ENCODE measurements at places on chromosomes 1 and 21. TPM values are rescaled to one million over a fixed set of nuclear protein-coding genes. Genes with fewer than 3 reads are reported as not detected.

Gene SPATA1
- total RNA-seq: 3.3 TPM

Gene HTR6
- not detected for total RNA-seq

Gene OPRD1
- not detected for total RNA-seq

Gene TXLNA
- 79.8 TPM for total RNA-seq

Gene ALG14
- total RNA-seq: 5.8 TPM

Gene AGMAT
- 10.3 TPM for total RNA-seq

Gene HES5
- not detected for total RNA-seq

GRCh38 chr1:78587211-78587610, 33.0 kb upstream of the IFI44L start:
- no peak overlapping the region for H3K4me3 ChIP-seq
- no peak for DNase-seq
- H3K27ac ChIP-seq: no peak overlapping the region
- no peaks in the 10 kb centered on the region for H3K4me1 ChIP-seq

DNA sequence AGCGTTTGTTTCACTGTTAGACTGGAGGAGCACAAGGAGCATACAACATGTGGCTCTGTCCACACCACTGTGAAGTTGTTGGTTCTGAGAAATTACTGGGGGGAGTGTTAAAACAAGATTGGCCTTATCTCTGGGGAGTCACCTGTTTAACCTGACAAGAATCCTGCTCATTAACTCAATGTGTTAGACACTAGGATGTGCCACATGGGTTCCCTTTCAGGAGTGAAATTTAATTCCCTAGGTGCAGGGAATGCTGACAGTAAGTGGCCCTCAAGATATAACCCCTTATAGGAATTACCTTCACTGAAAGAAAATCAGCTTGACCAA, 45.8 kb upstream of the WNT2B start:
- H3K36me3 ChIP-seq: no peaks in the 10 kb centered on the region
- DNase-seq: no peak
- peaks cover 33% of the 10 kb centered on the region for H3K27me3 ChIP-seq
- H3K27ac ChIP-seq: no peak overlapping the region

GRCh38 chr1:61432616-61433388, 292.1 kb downstream of the TM2D1 start:
- no peak for DNase-seq
- H3K36me3 ChIP-seq: no peaks in the 10 kb centered on the region

- no peak for DNase-seq
- H3K36me3 ChIP-seq: peaks cover 9% of the 10 kb centered on the region
- peaks cover 59% of the 10 kb centered on the region for H3K4me1 ChIP-seq
- H3K27me3 ChIP-seq: no peaks in the 10 kb centered on the region
- no peak overlapping the region for H3K4me3 ChIP-seq
These were observed 33.5 kb downstream of the ACOT7 start for GRCh38 chr1:6360117-6360496.

GRCh38 chr21:21394064-21394463, 395.9 kb downstream of the NCAM2 start:
- no peak for DNase-seq
- no peak overlapping the region for H3K27ac ChIP-seq
- no peaks in the 10 kb centered on the region for H3K36me3 ChIP-seq
- no peak overlapping the region for H3K4me3 ChIP-seq
- no peaks in the 10 kb centered on the region for H3K27me3 ChIP-seq

DNA sequence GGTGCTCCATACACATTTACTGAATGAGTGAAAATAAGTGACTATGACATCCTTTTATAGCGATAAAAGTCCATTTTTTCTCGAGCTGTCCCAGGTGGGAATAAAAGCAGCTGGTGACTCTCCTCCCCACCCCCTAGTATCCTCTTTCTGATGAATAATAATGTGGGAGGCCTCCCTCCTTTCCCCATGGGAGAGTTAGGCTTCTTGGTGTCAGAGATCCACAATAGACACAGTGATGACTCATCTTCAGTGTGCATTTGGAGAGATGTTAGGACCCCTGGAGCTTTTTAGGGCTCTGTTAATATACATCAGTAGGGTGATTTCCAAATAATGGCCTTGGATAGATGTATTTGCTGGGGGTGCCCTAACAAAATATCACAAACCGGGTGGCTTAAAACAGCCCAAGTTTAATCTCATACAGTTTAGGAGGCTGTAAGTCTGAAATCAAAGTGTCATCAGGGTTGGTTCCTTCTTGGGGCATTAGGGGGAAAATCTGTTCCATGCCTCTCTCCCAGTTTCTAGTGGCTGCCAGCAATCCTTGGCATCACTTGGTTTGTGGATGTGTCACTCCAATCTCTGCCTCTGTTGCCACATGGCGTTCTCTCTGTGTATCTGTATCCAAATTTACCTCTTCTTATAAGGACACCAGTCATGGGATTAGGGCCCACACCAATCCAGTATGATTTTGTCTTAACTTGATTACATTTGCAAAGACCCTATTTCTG, 4.4 kb upstream of the PHC2 start:
- no peak overlapping the region for H3K4me3 ChIP-seq
- H3K4me1 ChIP-seq: peaks cover 3% of the 10 kb centered on the region
- DNase-seq: no peak
- no peaks in the 10 kb centered on the region for H3K36me3 ChIP-seq
- H3K27me3 ChIP-seq: peaks cover 42% of the 10 kb centered on the region

- no peak for DNase-seq
- no peaks in the 10 kb centered on the region for H3K36me3 ChIP-seq
- H3K27ac ChIP-seq: no peak overlapping the region
- no peak overlapping the region for H3K4me3 ChIP-seq
- H3K4me1 ChIP-seq: no peaks in the 10 kb centered on the region
These were observed 15.0 kb downstream of the ZSWIM5 start for GRCh38 chr1:45191418-45191783.

DNA sequence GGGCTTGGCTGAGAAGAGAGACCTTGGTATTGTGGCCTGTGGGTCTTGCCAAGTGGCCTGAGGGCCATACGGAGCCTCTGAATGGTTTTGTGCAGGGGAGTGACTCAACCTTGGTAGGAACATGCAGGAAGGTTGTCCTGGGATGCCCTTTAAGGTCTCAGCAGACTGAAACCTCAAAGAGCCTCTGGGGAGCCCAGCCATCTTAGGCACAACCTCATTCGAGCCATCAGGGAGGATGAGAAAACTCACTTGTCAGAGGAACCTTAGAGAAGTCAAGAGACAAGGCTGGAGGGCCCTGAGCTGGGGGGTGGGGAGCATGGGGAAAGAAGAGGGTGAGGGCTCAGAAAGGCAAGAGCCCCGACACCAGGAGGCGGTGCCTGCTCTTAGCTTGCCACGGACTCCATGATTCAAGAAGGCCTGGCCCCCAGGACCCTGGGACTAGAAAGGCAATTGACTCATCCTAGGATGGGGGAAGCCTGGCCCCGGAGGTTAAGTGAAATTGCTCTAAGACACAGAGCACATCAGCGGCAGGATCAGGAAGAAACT, 13.0 kb downstream of the IFI6 start:
- DNase-seq: peak; percentile 43
- peaks cover 50% of the 10 kb centered on the region for H3K4me1 ChIP-seq

DNA sequence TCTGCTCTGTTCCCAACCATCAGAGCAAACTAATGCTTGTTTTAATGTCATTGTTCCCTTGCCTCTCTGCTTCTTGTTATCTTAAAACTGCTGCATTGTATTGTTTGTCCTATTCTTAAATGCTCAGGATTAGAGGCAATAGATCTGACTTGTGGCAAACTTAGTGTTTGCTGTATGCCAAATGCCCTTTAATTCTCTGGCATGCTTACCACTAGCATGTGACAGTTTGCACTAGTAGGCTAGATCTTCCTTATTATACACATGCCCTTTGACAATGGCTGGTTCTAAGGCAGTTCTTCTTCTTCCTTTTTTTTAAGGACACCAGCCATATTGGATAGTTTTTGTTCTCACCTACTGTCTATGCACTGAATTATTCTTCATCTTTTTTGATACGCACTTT, 30.1 kb downstream of the PALMD start:
- no peaks in the 10 kb centered on the region for H3K36me3 ChIP-seq
- no peak overlapping the region for H3K27ac ChIP-seq

GRCh38 chr1:179228783-179229213, 679 bp downstream of the ABL2 start:
- no peaks in the 10 kb centered on the region for H3K27me3 ChIP-seq
- peak; percentile 33 for DNase-seq
- H3K4me3 ChIP-seq: peak overlapping the region; percentile 87
- H3K27ac ChIP-seq: peak overlapping the region; percentile 62
- H3K4me1 ChIP-seq: peaks cover 20% of the 10 kb centered on the region
- H3K36me3 ChIP-seq: peaks cover 2% of the 10 kb centered on the region

DNA sequence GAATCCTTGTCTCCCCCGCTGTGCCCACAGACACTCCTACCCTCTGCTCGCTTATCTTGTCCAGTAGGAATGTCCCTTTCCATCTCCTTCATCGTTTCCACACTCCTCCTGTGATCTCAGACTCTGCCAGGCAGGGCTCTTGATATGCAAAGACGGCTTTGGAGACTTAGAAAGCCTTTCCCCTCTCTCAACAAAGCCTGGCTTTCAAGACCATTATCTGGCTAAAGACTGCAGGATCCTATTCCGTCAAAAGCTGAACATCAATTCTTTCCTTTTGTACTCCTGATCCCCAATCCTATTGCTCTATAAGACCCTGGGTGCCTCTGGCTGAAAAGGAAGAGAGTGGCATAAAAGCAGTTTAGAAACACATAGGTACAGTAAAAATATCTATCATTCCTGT, 63.9 kb downstream of the SDC3 start:
- no peak for DNase-seq
- H3K36me3 ChIP-seq: no peaks in the 10 kb centered on the region
- H3K4me3 ChIP-seq: no peak overlapping the region
- no peak overlapping the region for H3K27ac ChIP-seq
- H3K4me1 ChIP-seq: no peaks in the 10 kb centered on the region
- H3K27me3 ChIP-seq: peaks cover 67% of the 10 kb centered on the region

DNA sequence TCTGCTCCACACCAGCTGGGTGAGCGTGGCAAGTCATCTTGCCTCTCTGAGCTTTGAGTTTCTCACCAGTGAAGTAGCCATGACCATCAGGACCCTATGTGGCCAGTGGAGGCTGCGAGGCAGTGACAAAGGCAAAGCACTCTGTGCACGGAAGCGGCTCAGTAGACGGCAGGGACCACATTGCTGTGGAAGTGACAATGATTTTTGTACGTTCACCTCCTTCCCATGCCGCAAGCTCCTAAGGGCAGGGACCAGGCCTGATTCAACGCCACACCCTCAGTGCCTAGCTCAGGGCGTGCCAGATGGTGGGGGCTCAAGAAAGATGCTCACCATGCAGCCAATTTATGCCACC, 210.5 kb downstream of the MATN1 start:
- H3K4me1 ChIP-seq: no peaks in the 10 kb centered on the region
- H3K27me3 ChIP-seq: no peaks in the 10 kb centered on the region
- H3K36me3 ChIP-seq: no peaks in the 10 kb centered on the region
- H3K4me3 ChIP-seq: no peak overlapping the region

DNA sequence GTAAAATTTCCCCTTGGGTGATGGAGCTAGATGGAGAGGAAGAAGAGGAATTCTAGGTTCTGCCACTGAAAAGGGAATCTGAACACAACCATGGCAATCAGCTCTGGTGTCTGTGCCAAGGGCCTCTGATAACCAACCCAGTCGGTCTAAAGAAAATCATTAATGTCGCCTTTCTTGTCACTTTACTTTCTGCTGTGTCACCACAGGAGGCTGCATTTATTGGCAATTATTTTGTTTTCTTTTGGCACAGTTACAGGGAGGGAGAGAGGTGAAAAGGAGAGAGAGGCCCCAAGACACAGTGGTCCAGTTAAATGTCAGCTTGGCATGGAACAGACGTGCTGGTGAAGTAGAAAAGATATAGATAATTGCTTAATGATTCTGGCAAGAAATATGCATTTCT, 287.0 kb downstream of the ASTN1 start:
- H3K4me1 ChIP-seq: no peaks in the 10 kb centered on the region
- DNase-seq: no peak
- no peak overlapping the region for H3K4me3 ChIP-seq
- no peak overlapping the region for H3K27ac ChIP-seq

DNA sequence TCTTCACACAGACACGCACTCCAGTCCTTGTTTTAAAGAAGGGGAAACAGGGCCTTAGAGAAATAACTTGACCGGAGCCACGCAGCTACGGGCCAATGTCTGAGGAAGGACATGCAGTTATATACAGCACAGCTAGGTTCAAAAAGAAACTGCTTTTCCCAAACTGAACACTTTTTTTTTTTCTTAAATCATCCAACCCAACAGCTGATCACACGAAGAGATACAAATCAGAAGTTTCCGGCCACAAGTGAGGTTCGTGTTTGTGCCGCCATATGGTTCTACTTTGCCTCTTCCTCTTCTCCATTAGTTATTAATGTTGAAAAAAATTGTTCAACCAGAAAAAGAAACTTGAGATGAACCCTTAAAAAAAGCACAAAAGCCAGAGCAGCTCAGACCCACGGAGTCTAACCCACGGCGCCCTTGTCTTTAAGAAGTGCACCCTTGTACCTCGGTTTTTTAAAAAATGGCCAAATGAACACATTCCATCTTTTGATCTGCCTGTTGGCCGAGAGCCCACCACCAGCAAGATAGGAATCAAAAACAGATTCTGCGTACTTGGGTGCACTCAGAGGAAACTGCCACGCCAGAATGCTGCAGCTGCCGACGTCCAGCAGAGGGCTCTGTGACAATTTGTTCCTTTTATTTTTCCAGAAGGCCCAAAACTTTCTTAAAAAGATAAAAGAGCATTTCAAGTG, 78.9 kb downstream of the SLC66A1 start:
- H3K4me3 ChIP-seq: peak overlapping the region; percentile 79
- DNase-seq: peak; percentile 79
- peak overlapping the region; percentile 95 for H3K27ac ChIP-seq
- peaks cover 7% of the 10 kb centered on the region for H3K36me3 ChIP-seq
- H3K4me1 ChIP-seq: peaks cover 76% of the 10 kb centered on the region

DNA sequence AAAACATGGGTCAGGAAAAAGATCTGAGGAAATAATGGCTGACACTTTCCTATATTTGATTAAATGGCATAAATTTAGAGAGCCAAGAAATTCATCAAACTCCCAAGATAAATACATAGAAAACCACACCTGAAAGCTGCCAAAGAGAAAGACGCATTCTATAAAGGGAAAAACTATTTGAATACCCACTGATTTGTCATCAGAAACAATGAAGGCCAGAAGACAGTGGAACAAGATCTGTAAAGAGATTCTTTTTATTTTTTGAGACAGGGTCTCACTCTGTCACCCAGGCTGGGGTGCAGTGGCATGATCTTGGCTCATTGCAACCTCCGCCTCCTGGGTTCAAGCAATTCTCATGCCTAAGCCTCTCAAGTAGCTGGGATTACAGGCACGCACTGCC, 17.4 kb downstream of the SDE2 start:
- peaks cover 59% of the 10 kb centered on the region for H3K36me3 ChIP-seq
- no peak overlapping the region for H3K4me3 ChIP-seq
- no peaks in the 10 kb centered on the region for H3K27me3 ChIP-seq
- no peak for DNase-seq

Measured in activated CD8-positive, alpha-beta T cell treated with anti-CD3 and anti-CD28 coated beads, Interleukin-2, amount 10 ng/mL, durations not matched to agents 7 days and 5 days (primary cell).